ENCODE measurements at places on chromosomes 6 and 20.

DNA sequence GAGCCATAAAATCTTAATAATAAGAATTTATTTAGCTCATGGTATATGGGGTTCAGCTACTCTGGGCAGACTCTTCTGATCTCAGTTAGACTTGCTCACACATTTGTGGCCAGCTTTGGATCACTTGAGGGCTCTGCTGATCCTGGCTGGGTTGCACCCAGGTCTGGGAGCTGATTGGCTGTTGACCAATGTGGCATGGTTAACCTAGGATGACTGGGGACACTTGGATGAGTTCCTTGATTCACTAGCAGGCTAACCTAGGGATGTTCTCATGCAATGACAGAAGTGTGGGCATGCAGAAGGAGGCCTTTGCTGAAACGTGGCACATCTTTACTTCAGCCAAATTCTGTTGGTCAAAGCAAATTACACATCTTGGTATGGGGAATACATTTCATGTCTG, 569.5 kb downstream of the UTRN start:
- no peak for DNase-seq

DNA sequence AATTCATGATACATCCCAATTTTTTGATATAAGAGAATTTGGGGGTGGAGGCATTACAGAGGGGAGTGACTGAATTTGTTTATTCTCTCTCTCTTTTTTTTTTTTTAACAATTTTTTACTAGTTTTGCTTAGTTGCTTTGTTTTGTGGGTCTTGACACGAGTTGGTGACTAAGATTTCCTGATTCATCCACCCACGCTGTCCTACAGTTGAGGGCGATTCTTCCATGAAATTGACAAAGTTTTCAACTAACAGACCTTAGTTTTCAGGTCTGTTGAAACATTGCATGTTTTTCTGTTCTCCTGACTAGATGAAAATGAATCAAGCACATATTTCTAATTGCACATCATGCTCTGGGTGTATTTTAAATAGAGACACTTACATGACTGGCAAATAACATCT, 613.8 kb downstream of the TFAP2B start:
- no peak for DNase-seq

DNA sequence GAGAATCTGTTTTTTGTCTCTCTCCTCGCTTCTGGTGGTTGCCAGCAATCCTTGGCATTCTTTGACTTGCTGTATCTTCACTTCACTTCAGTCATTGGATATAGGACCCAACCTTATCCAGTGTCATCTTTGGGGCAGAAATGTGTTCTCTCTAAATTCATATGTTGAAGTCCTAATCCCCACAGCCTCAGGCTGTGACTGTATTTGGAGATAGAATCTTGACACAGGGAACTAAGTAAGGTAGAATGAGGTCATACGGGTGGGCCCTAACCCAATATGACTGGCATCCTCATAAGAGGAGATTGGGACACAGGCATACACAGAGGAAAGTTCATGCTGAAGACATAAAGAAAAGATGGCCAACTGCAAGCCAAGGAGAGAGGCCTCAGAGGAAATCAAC, 51.9 kb upstream of the TPD52L1 start:
- DNase-seq = no peak

DNA sequence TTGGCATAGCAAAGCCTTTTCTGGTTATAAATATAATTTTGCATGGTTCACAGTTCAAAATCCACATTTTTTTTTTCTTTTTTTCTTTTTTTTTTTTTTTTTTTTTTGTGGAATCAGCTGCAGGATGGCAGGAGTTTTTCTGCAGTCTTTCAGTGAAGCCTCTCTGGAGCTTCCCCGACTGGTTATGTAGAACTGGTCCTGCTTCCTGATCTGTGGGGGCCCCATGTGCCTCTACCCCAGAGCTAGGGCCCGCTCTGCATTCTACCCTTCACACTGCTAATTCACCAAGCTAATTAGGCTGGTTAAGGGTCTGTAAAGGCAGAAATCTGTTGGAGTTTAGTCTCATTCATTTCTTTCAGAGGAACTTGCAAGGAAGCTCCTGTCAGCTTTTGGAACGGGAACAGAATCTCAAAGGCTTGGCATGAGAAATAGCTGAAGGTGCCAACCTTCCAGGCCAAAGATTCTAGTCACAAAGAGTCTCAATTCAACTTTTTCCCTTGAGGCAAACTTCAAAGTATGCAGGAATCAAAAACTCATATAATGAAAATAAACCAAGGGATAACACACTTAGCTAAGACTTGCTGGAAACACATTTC, 45.5 kb downstream of the HMGN3 start:
- no peak for DNase-seq

DNA sequence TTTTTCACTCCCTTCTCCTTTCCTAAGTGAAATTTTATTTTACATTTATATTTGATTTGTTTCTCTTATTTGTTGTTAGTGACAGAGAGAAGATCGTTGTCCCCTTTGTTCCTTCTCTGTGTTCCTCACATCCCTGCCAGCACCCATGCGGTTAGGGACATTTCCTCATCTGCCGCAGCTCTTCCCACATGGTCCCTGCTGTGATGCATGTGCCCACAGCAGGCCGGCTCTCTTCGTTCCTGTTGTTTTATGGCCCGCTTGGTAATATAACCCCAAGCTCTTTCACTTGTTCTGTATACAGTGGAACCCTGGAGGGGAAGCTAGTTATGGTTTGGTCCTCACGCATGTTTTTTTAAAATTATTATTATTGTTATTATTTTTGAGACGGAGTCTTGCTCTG, 23.6 kb downstream of the DTD1 start:
- no peak for DNase-seq

- peak; percentile 49 for DNase-seq
Measured at GRCh38 chr6:27684264-27685211, 211.6 kb upstream of the ZNF184 start.

GRCh38 chr6:78799682-78800081, 67.7 kb upstream of the IRAK1BP1 start:
- no peak for DNase-seq

DNA sequence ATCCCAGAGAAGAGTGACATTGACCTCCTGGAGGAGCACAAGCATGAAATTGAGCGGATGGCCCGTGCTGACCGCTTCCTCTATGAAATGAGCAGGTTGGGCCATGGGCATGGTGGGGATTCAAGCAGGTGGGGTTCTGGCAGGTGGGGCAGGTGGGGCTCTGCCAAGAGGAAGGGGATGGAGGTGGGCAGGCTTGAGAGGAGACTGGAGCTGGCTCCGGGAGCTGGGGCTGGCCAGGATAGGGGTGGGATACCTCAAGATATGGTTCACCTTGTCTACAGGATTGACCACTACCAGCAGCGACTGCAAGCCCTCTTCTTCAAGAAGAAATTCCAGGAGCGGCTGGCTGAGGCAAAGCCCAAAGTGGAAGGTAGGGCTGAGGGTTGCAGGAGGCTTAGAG, 42.9 kb downstream of the MOCS1 start:
- no peak for DNase-seq

DNA sequence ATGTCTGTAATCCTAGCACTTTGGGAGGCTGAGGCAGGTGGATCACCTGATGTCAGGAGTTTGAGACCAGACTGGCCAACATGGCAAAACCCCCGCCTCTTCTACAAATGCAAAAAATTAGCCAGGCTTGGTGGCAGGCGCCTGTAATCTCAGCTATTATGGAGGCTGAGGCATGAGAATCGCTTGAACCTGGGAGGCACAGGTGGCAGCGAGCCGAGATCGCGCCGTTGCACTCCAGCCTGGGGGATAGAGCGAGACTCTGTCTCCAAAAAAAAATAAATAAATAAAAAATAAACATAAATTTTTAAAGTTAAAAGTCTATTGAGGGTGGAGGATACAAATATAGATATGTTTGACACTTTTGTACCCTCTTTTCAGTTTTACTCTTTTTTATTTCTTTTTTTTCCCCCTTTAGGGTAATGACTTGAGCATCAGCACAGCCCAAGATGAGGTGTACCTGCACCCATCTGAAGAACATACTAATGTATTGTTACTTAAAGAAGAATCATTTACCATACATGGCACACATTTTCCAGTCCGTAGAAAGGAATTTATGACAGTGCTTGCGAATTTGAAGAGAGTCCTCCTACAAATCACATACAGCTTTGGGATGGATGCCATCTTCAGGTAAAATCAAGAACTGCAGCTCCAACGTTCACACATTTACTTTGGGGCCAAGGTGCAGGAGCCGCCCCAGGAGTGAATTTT, 368.9 kb downstream of the LAMA2 start:
- peak; percentile 24 for DNase-seq

GRCh38 chr20:8057871-8058270, 38.3 kb upstream of the TMX4 start:
- DNase-seq = no peak

- no peak for DNase-seq
Measured at GRCh38 chr20:14951105-14951504, 613.7 kb upstream of the FLRT3 start.

All from activated CD4-positive, alpha-beta T cell treated with anti-CD3 and anti-CD28 coated beads, Interleukin-2, amount 50 U/mL, for 1 hour (primary cell).